ENCODE measurements at places on chromosomes 13 and 19.

DNA sequence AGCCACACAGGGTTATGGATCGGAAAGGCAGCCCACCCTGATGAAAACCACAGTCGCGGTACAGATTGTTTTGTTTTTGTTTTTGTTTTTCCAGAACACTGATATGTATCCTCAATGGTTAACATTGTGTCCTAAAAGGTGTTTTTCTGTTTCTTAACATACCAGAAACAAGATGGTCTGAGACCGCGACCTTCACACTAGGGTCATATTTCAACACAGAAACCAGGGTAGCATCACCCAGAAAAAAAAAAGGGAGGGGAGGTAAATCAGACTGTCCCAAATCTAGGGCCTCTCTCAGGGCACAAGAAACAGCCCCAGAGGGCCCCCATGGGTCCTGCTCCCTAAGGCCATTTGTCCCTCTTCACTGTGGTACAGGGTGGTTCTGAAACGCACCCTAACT lies 66.5 kb downstream of the INSR start:
- DNase-seq = no peak

- no peak for DNase-seq
Measured at GRCh38 chr13:85091631-85092234, 707.5 kb downstream of the SLITRK6 start.

GRCh38 chr13:43041369-43041921 lies 18.1 kb downstream of the DNAJC15 start:
- no peak for DNase-seq

DNA sequence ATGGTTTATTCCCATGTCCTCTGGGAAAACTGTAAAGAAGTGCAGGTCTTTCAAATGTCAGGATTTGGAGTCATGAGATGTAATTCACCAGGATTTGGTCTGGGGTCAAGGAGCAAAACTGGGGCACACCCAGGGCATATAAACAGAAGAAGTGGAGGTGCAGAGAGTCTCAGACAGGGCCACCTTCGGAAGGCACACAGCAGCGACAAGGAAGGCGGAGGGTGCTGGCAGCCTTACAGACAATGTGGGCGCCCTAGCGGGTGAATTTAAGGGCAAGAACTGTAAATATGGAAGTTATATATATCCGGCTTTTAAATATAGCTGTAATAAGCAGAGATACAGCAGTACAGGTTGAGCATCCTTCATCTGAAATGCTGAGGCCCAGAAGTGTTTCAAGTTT lies 31.2 kb downstream of the DHRS12 start:
- DNase-seq = no peak

DNA sequence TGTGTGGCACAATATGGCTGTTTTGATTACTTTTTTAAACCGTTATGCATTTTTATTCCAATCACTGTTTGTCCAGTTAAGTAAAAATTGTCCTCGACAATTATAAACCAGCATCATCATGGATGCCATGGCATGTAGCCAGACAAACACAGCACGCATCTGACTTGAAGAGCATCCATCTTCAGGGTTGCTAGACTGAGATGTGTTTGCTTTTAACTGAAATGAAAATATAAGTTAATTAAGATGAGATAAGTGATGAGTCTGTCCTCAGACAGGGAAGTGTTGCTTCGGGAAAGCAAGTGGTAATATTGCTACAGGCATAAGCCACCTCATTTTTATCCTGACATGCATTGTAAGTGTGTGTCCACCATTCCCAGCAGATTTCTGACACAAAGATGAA lies 92.8 kb upstream of the TPP2 start:
- peak; percentile 26 for DNase-seq

DNA sequence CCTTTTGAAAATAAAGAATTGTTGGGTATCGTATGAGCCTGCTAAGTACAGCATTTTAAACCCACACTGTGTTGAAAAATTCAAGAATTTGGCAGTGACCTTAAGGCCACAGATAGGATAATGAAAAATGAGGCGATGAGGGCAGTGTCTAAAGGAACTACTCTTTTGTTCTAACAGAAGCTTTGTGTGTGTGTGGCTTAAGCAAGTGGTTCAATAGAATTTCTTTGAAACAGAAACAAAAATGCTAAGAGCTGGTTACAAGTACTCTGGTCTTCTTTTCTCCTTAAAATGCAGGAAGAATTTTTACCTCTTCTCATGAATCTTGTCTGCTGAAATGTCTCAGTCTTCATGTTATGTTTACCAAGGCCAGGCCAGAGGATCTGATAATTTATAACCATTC lies 279.5 kb downstream of the ZNF536 start:
- DNase-seq = no peak

DNA sequence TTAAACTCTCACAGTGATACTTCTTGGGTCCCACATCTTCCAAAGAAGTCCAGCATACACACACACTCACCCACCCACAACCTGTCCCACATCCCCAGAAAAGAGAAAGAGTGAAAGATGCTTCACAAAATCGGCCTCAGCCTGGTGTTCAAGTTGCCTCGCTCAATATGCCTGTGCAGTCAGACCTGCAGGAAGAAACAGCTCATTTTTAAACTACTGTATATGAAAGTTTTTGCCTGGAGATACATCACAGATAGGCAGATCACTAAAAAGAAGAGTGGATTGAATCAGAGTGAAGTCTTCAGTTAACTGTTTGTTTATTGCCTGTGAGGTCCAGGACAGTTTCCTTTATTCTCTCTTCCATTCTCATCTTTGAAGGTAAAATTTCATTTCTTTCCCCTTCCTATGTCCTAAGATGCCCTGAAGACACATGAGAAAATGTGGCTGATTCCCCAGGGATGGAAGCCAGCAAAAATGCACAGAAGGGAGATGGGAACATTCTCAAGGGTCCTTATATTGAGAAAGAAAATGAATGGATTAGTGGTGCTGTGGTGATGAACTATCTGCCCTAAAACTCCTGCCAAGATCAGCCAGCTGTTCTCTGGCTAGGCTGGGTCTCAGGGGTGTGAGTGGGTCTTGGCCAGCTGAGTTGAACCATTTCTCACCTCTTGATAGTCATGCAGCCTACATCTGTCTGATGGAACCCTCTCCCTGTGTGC lies 259.0 kb downstream of the ITGBL1 start:
- DNase-seq = no peak

DNA sequence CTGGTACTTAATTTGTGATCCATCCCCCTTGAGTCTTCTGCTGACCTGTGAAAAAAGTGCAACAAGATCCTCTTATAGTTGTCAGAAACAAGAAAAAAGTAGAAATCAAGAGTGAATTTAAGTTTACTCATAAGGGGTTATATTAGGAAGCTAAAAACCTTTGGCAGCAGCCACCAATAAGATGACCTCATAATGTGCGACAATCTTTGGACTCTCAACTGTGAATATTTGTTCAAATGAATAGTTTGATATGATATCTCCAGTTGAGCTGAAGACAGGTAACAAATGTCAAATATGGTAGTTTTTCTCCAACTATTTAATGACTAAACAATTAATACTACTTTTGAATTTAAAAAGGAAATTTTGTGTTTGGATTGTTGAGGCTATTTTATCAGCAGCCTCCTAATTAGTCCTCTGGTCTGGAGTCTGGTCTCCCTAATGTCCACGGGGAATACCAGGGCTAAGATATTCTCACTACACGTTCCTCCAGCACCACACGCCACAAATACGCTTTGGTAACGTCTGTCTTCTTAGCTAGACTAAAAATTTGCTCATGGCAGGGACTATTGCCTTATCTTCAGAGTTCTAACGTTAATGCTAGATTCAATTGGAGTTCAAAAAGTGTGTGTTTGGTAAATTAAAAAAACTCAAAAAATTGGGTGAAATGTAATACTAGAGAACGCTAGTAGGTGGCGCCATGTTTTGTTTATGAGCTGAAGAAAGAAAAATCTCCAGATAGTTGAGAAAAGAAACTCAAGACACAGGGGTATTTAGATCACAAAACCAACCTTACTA lies 51.0 kb upstream of the PDX1 start:
- DNase-seq = no peak

- no peak for DNase-seq
Measured at GRCh38 chr19:49431330-49431749, 6.2 kb downstream of the GFY start.

GRCh38 chr13:29578300-29579085 lies 17.0 kb downstream of the SLC7A1 start:
- no peak for DNase-seq

DNA sequence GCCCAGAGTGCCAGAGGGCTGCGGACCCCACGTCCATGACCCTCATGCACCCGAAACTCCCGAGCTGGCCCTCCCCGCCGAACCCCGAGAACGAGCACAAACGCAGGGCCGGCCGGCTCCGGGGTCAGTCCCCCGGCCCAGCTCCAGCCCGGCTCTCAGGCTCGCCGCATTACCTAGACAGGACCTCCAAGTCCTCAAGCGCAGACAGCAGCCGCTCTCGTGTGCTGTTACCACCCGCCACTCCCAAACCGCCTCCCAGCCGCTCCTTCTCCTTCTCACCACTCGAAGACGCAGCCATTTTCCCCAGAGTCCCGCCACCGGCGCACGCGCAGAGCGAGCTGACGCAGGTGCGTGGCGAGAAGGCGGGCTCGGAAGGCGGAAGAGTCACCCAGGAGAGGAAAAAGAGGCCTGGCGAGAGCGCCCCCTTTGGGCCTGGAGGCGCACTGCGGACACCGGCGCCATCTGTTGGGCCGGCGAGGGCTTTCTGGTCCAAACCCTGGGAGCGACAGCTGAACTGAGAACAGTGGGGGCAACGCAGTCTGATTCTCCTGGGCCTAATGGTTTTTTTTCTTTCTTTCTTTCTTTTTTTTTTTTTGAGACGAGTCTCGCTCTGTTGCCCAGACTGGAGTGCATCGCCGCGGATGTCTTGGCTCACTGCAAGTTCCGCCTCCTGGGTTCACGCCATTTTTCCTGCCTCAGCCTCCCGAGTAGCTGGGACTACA lies at the start of gene MED4:
Gene MED4 (minus strand): TSS at position 324 of the 722 bp plus-strand sequence. CDS start 26 bp downstream, at position 298.
- peak; percentile 86 for DNase-seq

GRCh38 chr13:77896977-77897376 lies 21.7 kb downstream of the EDNRB start:
- no peak for DNase-seq

DNA sequence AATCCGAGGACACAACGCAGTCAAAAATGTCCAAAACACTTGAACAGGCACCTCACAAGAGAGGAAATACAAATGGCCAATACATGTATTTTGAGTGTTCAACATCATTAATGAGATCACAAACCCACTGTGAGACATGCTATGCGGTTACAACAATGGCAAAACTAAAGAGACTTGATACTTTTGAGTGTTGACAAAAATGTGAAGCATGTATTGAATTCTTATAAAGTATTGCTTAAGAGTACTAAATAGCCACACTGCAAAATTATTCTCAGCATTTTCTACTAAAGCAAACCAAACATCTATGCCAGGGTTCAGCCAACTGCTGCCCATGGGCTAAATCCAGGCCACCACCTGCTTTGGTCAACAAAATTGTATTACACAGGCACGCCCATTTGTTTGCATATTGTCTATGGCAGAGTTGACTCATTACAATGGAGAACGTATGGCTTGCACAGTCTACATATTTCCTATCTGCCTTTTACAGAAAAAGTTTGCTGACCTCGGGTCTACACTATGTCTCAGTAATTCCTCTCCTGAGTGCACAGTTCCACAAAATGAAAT lies 135.3 kb downstream of the B3GLCT start:
- DNase-seq = no peak

- DNase-seq = no peak
Measured at GRCh38 chr13:77928909-77929308, 10.3 kb upstream of the EDNRB start.

DNA sequence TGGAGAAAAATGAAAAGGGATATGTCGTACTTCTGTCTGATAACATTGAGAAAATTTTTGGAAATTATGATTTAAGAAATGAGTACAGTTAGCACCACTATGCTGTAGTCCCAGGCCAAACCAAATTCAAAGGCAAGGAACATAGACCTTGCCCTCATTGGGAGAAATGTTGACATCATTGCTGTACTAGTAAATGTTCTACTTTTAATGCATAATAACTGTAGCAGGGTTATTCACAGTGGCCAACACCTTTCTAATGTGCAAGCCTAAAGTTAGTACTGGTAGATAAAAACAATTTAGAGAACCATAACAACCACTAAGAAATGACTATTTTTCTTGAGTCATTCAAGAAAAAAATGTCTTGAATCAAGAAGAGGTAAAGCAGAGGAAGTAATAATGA lies 792.6 kb upstream of the GPC6 start:
- DNase-seq = no peak

GRCh38 chr19:33499671-33500506 lies 21.7 kb downstream of the PEPD start:
- DNase-seq = no peak

GRCh38 chr13:45055902-45056648 lies 64.2 kb upstream of the GTF2F2 start:
- DNase-seq = no peak

DNA sequence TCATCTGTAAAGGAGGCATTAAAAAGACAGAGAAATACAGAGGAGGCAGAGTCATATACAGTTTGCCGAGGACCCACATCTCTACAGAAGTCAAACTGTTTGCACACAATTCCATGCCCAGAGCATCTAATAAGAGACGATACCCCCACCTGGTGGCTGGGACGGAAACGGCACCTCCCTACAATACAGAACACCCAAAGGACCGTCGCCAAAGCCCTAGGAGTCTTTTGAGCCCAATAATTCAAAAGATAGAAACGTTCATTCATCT lies 703 bp upstream of the PLEKHG2 start:
- peak; percentile 91 for DNase-seq

- peak; percentile 70 for DNase-seq
Measured at GRCh38 chr13:114109641-114110041, 22.8 kb downstream of the RASA3 start.

GRCh38 chr13:107421028-107421427 lies 794.3 kb downstream of the LIG4 start:
- no peak for DNase-seq

- DNase-seq = no peak
Measured at GRCh38 chr13:27130223-27130978, 41.2 kb downstream of the USP12 start.

DNA sequence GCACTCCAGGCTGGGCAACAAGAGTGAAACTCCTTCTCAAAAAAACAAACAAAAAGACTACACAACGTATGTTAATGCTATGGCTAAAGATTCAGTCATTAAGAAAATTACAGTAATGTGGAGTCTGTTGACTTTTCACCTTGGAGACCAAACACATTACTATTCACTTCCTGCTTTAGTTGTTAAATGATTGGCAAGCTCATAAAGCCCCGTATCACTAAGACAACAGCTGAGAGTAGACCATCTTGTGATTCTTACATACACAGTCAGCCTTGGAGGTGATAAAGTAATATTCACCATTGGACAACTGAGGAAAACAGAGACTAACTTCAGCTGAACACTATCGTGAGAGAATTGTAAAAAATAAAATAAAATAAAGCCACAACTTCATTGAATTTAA lies 86.5 kb downstream of the KCTD12 start:
- peak; percentile 59 for DNase-seq

Measured in COR-L47 (cell line).